Fibroblast of skin of abdomen (primary cell): ENCODE measurements at places on chromosomes 6 and 20.

DNA sequence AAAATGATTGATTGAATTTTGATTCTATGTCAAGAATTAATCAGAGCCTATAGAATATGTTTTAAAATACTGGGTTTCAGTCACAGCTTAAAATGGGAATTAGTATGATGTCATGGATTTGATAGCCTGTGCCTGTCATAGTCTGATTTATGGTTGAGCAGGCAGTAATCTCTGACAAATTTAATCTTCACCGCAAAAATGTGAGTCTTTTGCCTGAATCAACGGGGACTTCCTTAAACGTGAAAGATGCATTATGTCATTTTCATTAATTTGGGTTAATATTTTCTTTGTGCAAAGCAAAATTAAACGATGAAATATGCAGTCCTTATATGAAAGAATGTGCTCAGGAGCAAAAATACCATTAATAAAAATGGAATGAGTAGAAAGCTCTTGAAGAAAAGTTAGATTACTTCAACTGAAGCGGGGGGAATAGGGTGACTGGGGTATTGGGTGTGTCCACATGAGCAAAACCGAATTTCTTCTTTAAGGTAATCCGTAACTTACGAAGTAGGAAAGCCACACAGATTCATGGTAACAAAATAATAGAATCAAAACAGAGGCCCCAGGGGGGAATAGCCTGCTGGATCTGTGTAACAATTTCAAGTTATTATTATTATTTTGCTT, 339.6 kb upstream of the NOX3 start:
- peak; percentile 16 for DNase-seq

GRCh38 chr20:2750491-2751251, 49.8 kb downstream of the CPXM1 start:
- DNase-seq: peak; percentile 35

GRCh38 chr6:151425561-151425960, 26.4 kb downstream of the RMND1 start:
- DNase-seq: no peak

DNA sequence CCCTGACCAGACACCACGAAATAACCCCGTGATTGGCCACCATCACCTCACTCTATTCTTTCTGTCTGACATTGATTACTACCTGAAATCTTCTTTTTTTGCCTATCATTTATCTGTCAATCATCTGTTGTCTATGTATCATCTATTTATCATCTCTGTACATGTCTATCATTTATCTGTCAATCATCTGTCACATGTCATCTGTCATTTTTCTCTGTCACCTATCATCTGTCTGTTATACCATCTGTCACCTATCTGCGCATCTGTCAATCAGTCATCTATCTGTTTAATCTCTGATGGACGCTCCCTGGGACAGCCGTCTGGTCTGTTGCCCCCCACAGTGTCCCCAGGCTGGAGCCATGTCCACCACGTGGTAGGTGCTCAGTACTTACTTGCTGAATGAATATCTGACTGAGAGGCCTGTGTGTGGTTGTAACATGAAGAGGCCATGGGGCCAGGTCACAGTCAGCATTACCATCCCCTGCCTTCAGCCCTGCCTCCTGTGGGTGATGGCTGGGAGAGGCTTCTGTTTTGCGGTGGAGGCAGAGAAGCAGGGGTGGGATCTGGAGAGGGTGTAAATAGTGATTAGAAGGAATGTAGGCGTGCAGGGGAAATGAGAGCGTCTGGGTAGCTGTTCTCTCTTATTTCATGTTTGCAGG, 302.7 kb downstream of the QKI start:
- no peak for DNase-seq
